ENCODE measurements at places on chromosomes 7 and 10.

GRCh38 chr10:113916053-113916452 lies 61.6 kb downstream of the NHLRC2 start:
- no peak for DNase-seq

- peak; percentile 5 for DNase-seq
These were observed 185.6 kb downstream of the LRRC4 start for GRCh38 chr7:127845522-127846214.

GRCh38 chr10:73379064-73379748 lies 20.5 kb upstream of the CFAP70 start:
- DNase-seq: no peak

- no peak for DNase-seq
These were observed 397.2 kb upstream of the NPVF start for GRCh38 chr7:25625306-25625992.

GRCh38 chr10:69119896-69120295 lies 4.1 kb upstream of the VPS26A start:
- no peak for DNase-seq

DNA sequence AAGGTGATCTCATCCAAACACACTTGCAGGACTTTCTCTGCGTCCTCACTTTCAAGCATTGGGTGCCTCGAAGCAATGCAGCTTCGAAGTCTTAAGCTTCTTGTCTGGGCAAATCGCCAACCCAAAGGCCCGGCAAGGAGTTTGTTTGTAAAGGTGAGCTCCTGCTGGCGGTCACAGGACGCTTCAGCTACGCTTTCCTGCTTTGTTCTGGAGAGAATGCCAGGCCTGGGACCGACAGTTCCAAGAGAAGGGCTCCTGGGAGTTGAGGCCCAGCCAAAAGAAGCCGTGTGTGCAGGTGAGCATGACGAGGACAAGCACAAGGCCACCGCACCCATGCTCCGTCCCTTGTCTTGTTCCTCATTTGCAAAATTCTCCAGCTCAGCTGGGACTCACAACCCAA lies 106.6 kb upstream of the DOCK1 start:
- no peak for DNase-seq

DNA sequence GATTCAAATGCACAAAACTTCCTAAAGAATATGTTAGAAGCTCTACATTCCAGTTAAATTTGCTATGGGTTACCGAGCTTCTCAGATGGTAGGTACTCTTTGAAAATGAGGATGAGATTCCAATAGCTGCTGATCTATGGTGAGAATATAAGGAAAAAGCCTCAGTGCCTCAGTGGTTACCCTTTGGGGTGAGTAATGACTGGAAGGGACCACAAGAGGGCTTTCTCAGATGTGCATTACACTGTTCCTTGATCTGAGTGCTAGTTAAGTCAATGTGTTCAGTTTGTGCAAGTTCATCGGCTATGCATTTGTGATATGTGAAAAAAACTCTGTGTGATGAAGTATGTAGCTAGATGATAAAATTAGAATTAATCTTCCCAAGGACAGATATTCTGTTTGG lies 3.5 kb downstream of the NRCAM start:
- peak; percentile 15 for DNase-seq

DNA sequence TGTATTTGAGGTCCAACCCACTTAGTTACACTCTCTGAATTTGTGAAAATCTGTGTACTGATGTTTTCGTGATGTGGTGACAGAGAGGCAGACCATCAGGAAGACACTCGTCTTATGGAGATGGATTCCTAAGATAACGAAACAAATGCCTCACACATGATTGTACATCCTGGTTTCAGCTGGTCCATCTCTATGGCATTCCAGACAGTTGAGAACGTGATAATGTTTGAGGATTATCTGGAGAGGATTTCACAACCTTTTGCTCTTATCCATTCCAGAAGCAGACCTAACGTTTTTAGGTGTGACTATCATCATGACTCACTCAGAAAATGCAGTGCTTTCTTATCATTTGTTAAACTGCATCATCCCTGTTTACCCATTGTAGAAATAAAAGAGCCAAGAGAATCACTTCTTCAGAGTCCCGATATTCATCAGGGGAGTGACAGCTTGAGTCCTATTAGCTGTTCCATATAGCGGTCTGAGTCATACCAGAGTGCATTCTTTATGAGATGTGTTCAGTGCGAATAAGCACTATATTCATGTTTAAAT lies 74.5 kb downstream of the BMPER start:
- DNase-seq: no peak

DNA sequence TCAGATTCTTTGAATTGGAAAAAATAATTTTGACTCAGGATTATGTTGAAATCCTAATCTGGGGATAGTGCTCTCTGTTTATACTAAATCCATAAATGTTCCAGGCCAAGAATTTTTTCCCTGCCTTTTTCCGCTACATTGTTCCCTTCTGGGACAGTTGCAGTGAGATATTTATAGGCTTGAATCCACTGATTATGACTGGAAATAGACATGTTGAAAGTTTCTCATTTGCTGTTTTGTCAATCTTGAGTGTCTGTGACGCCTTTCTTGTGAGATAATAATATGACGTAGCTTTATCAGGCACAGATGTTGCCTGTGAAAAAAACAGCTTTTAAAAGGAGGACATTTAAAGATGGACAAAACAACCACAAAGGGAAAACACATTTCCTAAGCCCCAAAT lies 155.9 kb downstream of the ARID5B start:
- DNase-seq: no peak

GRCh38 chr7:135879233-135879632 lies 97.9 kb downstream of the MTPN start:
- no peak for DNase-seq

DNA sequence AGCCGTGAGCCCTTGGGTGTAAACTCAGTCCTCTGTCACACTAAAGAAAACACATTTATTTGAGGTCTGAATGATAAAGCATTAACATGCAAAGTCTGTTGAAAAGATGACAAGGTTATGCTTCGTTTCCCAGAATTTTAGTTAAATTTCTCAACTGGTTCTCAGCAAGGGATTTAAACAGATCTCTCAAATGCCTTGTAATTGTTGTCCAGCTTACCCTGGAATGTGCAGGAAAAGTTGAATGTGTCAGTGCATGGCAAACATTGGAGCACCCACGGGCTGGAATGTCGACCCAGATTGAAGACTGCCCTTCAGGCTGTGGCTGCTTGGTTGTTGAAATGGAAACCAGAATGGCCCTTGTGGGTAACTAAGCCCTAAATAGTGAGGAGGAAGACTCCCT lies 191.8 kb downstream of the TRIL start:
- DNase-seq: no peak

GRCh38 chr10:21953585-21954057 lies 49.9 kb downstream of the DNAJC1 start:
- DNase-seq: peak; percentile 18

- no peak for DNase-seq
These were observed 3.2 kb downstream of the VCL start for GRCh38 chr10:74000892-74001669.

- DNase-seq: no peak
These were observed 2.7 kb upstream of the HYCC1 start for GRCh38 chr7:23016345-23017253.

GRCh38 chr10:28983799-28984198 lies 305.1 kb upstream of the LYZL1 start:
- DNase-seq: no peak

GRCh38 chr7:47474937-47475879 lies 106.7 kb downstream of the TNS3 start:
- no peak for DNase-seq

DNA sequence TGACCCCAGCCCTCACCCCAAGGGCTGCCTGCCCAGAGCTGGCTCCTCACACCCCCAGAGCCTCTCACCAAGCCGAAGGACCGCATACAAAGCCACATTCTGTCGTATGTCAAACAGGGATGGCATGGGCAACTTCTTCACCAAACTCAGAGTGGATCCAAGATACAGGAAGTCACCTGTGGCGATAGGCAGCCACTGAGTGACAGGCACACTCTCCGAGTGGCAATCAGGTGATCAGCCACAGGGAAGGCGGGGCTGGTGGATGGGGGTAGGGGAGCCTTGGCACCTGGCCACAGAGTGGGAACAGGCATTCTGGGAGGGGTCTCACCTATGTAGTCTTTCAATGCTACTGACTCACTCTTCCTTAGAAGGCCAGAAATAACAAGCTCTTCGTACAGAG lies 7.1 kb upstream of the ASB10 start:
- no peak for DNase-seq

DNA sequence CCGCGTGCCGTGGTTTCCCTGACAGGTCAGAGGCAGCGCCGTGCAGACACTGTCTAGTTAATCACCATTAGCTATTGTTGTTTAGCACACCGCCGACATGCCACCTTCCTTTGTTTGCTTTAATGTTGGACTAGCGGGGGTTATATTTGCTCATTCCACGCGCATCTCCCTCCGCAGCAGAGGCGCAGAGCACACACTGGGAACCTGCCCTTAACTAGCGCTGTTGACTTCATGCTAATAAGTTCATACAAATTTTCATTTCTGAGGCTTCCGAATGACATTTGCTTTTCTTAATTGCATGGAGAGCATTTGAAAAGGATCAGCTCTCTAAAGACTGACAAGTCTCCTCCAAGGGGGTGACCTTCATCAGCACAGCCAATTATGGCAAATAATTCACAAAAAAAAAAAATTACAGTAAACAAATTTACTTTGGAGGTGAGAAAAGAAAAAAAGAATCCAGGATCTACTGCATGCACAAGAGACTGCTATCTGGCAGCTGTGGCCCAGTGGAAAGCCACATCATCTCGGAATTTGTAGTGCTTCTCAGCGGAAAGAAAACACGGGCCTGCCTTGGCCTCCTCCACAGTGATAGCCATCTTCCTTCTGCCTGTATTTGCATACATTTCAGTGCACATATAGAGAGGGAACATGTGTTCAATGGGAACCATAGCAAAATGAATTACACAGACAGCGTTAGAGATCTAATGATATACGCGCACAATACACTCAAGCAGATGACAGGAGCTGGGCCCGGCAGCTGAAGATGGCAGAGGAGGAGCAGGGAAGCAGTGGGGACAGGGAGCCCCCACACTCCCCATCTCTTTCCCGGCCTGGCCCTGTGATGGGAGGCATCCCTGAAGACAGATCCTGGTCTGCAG lies 94.2 kb downstream of the EBF3 start:
- no peak for DNase-seq

DNA sequence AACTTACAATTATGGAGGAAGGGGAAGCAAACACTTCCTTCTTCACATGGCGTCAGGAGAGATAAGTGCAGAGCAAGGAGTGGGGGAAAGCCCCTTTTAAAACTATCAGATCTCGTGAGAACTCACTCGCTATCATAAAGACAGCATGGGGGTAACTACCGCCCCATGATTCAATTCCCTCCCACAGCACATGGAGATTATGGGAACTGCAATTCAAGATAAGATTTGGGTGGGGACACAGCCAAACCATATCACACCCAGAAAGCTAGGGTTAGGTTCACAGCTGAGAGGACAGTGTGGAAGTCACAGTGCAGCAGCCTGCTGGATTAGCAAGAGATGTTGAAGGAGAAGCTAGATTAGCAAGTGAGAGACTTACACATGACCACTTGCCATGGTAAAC lies 81.6 kb downstream of the CRTAC1 start:
- no peak for DNase-seq
